Caco-2 (cell line): ENCODE measurements at places on chromosomes 4 and X. TPM values are rescaled to one million over a fixed set of nuclear protein-coding genes. Genes with fewer than 3 reads are reported as not detected.

Gene TBC1D19
- total RNA-seq: 13.8 and 19.1 TPM in 2 replicates

Gene SPANXN3
- not detected in 2 replicates for total RNA-seq

Gene TMEM128
- total RNA-seq: 14.4 and 19.0 TPM in 2 replicates

Gene CENPVL2
- not detected in 2 replicates for total RNA-seq

Gene MAOB
- 0.34 and 0.35 TPM in 2 replicates for total RNA-seq

Gene CLTRN
- 1.7 and 2.1 TPM in 2 replicates for total RNA-seq

Gene CYTL1
- not detected in 2 replicates for total RNA-seq

Gene BTC
- total RNA-seq: 0.09 and 0.14 TPM in 2 replicates

Gene MAB21L2
- not detected in 2 replicates for total RNA-seq

Gene SOWAHB
- total RNA-seq: 6.3 and 7.4 TPM in 2 replicates

Gene YIPF7
- total RNA-seq: not detected in 2 replicates

Gene PAGE5
- total RNA-seq: not detected in 2 replicates

Gene SPOCK3
- 1.3 and 3.0 TPM in 2 replicates for total RNA-seq

Gene TRPC5OS
- not detected in 2 replicates for total RNA-seq

Gene PDHA1
- total RNA-seq: 275 and 279 TPM in 2 replicates

Gene RAB9B
- total RNA-seq: 1.4 and 1.6 TPM in 2 replicates

Gene PDE5A
- total RNA-seq: 7.9 and 10.8 TPM in 2 replicates

Gene ABCG2
- total RNA-seq: 23.7 and 26.0 TPM in 2 replicates

Gene DUSP9
- total RNA-seq: 9.0 and 12.0 TPM in 2 replicates

Gene RTL9
- total RNA-seq: 0.09 and 0.26 TPM in 2 replicates

Gene FAM47E
- total RNA-seq: 6.3 and 6.6 TPM in 2 replicates

Gene ENPP6
- total RNA-seq: not detected in 2 replicates

Gene PNMA3
- not detected in 2 replicates for total RNA-seq

Gene NRK
- 0.16 and 0.32 TPM in 2 replicates for total RNA-seq

Gene VCX3A
- not detected in 2 replicates for total RNA-seq

Gene ZNF732
- total RNA-seq: not detected in 2 replicates

Gene PHEX
- 0.67 and 0.75 TPM in 2 replicates for total RNA-seq

Gene GJB1
- total RNA-seq: 35.7 and 37.6 TPM in 2 replicates

Gene MAGEA4
- total RNA-seq: not detected in 2 replicates

Gene ZDHHC9
- 41.0 and 41.2 TPM in 2 replicates for total RNA-seq

Gene SPANXA2
- not detected in 2 replicates for total RNA-seq

Gene AFM
- 2.5 and 4.1 TPM in 2 replicates for total RNA-seq

Gene RASGEF1B
- total RNA-seq: 24.8 and 32.3 TPM in 2 replicates

Gene ART3
- not detected in 2 replicates for total RNA-seq

Gene ADGRG2
- total RNA-seq: not detected in 2 replicates

Gene FABP2
- not detected in 2 replicates for total RNA-seq

Gene C4orf51
- not detected in 2 replicates for total RNA-seq

Gene LRAT
- 0.73 and 0.91 TPM in 2 replicates for total RNA-seq

Gene GABRA4
- total RNA-seq: 7.9 and 8.1 TPM in 2 replicates

Gene ADGRG4
- not detected in 2 replicates for total RNA-seq
